Activated effector memory CD4-positive, alpha-beta T cell treated with Interleukin-2 at 50 U/mL for 16 hours (primary cell): ENCODE measurements at places on chromosomes 4 and X.

DNA sequence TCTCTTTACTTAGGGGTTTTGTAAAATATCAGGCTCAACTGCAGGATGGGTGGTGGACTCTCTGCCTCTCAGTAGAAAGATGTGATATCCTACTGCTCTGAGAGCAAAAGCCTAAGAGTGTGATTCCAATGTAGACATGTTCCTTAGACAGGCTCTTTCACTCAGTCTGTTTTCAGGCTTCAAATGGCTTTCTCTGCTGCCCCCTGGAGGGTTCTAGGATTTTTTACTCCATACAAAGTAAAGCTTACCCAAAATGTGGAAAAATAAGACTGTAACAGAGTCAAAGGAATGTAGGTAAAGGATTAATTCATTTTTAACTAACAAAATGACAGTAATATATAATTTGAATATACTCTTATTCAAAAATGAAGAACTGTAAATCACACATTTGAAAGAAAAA is 32.1 kb downstream of the ZGRF1 start:
- no peak for DNase-seq

DNA sequence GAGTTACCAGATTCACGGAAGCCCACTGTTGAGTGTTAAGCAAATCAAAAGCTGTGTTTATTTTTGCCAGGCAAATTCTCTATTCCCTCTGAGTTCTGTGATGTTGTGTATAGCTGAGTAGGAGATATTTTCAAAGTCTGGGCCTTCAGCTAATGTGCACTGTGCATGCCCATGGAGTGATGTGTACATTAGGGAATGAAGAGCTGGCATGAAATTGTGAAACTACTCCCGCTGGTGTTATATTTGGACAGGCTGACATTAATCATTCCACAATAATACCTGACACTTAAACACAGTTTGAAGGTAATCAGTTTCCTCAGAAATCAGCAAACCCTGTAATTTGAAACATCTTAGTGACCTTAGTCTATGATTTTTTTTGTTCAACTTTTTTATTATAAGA is 88.1 kb upstream of the MBNL3 start:
- no peak for DNase-seq

- no peak for DNase-seq
Measured at GRCh38 chr4:52780617-52781354, 29.6 kb upstream of the ERVMER34-1 start.

DNA sequence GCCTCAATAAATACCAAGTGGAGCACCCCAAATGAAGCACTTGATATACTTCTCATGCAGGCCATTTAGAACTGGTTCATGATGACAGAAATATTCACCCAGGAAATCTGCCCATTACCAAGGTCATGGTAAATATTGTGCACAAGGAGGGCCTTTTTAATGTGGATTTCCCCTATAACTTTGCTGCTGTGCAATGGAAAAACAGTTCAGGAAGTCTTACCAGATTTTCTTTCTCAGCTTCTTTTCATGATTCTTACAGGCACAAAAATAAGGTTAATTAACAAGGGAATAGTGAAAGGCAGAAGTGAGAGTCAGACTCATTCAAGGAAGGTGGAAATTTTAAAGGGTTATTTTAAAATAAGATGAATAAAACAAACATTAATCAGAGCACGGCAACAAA is 904.3 kb upstream of the GRIA3 start:
- no peak for DNase-seq

- no peak for DNase-seq
Measured at GRCh38 chr4:143362349-143363046, 25.8 kb downstream of the GAB1 start.

DNA sequence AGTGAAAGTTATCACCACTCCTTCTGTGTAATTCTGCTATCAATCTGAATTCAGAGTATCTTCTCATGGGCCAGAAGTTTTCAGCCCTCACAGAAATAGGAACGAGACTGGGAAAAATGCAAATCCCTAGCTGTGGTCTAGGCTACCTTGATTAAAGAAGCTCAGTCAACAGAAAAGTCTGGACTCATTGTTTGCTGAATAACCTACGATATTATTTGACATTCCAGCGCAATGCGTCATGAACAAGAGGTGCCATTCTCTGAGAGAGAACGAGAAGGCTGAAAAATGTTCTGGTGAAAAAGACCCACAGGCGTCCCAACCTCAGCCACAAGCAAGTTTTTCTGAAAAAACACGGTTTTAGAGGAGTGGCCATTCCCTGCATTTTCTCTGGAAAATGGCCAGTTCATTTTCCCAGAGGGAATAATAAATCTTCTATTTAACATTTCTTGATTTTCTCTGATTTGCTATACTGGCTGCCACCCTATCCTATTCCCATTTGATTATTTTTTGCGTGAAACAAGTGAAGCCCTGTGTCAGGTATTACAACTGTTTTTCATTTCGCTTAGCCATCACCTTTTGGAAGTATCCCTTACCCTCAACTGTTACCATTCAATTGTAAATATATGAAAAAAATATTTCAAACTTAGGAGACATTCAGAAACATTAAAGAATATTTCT is 1117.6 kb upstream of the PRKX start:
- no peak for DNase-seq
